ENCODE measurements at places on chromosomes 1 and 21.

DNA sequence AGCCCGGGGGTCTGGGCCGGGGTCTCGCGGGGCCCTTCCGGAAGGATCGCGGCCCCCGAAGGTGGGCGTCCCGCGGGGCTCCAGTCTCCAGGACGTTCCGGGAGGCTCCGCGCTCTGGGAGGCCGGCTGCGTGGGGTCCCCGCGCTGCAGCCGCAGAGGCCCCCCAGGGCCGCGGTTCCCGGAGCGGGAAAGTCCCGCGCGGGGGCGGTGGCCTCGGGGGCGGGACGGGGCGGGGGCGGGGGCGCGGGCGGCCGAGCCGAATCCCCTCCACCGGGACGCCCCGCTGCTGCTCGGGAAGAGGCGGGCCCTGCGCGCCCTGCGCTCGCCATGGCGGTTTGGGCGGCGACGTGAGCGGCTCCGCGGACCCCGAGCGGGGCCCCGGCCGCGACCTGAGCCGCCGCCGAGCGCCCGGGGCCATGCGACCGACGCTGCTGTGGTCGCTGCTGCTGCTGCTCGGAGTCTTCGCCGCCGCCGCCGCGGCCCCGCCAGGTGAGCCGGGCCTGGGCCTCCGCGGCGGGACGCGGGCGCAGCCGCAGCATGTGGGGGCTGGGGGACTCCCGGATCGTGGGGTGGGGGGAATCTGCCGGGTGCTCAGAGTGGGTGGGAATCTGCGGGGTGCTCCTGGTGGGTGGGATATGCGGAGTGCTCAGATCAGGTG, at the start of gene IFNGR2:
Gene IFNGR2, plus strand, starts transcription at position 286 of the 658 bp plus-strand sequence. Its CDS starts 131 bp downstream, at position 417.
- DNase-seq, result no peak

DNA sequence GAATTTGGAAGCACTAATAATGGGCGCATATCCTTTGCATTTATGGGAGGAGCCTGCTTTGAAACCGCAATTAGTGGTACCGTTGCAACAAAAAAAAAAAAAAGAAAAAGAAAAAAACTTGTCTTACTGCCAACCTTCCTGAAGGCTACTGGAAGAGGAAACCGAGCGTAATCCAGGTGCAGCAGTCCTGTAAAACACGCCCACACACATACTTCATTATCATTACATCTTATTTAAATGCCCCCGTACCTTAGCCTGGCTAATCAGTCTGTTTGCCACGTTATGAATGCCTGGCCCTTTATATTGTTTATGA, 686 bp upstream of the ZNF281 start:
- DNase-seq, result no peak

DNA sequence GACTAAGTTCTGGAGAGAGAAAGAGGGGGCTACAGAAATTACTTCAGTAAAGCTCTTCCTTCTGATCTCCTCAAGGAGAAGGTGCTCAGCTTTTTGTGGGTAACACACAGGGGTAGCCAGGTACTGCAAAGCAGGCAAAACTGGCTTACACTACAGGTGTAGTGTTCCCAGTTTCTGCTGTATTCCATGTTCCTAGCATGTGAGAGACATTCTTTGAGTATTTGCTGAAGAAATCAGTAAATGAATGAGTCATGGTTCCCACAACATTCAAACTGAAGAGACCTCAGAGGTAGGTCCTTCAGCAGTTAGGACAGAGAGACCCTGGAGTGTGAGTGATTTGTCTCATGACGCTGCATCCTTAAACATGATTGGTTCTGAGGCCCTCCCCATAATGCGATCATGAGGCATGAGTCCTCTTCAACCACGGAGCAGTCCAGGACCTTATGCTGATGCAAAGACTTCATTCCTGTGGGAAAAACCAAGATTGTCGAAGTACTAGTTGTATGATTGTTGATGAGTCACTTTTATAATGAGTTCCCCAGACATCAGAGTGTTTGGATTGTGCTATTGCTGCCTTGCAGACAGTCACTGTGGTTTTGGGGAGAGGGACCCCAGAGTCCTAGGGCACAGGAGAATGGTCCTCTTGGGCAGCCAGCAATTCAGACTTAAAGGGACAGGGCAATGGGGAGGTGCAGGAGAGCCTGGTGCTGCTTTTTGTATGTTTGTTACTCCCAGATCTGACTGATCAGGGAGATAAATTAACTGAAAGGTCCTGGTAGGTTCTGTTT, 2.7 kb upstream of the OR10J4 start:
- peak; percentile 19 for DNase-seq

DNA sequence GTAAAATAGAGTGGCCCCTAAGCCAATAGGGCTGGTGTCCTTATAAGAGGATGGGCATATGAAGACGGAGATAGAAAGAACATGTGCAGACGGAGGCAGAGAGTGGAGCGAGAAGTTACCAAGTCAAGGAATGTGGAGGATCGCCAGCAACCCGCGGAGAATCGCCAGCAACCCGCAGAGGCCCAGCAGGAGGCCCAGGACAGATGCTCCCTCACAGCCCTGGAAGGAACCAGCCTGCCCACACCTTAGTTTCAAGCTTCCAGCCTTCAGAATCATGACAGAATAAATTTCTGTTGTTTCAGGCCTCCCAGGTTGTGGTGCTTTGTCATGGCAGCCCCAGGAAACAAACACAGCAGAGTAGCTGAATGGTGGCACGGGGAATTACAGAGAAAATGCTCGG, 9.6 kb downstream of the CLDN14 start:
- DNase-seq, result no peak

DNA sequence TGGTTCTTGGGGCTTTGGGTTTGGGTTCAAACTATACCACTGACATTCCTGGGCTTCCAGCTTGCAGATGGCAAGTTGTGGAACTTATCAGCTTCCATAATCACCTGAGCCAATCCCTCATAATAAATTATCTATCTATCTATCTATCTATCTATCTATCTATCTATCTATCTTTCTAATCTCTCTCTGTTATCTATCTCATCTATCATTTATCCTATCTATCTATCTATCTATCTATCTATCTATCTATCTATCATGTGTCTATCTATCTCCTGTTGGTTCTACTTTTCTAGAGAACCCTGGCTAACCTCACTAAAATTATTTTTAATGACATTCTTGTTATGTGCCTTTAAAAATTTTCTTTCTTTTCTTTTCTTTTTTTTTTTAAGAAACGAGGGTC, 35.8 kb upstream of the AKT3 start:
- DNase-seq, result no peak

GRCh38 chr1:44884746-44885145, 41.7 kb upstream of the PTCH2 start:
- no peak for DNase-seq

- DNase-seq, result no peak
These were observed 696.7 kb downstream of the PTPRU start for GRCh38 chr1:29933067-29933466.

- no peak for DNase-seq
These were observed 120.8 kb downstream of the LMO4 start for GRCh38 chr1:87449348-87449963.

DNA sequence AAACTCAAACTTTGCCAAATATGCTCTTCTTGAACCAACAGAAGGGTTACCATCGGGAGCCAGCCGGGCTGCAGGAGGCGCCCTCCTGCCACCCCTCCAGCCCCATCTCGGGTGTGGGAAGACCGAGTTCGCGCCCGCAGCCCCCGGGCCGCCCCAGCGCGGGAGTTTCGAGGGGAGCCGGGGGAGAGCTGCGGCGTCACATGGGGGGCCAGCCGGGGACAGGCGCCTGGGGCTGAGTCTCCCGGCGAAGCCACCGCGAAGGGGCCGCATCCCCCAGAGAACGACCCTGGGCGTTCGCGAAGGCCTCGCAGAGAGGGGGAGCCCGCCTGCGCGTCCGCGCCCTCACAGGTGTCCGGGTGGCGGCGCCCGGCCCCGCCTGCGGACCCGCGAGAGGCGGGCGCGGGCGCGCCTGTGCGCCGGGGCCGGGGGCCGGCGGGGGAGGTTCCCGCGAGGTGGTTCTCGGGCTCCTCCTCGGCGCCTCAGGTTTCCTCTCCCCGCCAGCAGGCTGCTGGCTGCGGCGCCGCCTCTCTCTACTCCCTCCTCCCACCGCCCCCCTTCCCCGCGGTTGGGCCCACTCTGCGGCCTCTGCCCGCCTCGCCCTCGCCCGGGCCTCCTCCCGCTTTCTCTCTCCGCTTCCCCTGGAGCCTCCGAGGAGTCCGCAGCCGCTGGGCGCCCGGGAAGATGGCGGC, at the start of gene RAVER2:
Gene RAVER2, plus strand, starts transcription at position 584 of the 689 bp plus-strand sequence. Its CDS starts 98 bp downstream, at position 682.
- no peak for DNase-seq

DNA sequence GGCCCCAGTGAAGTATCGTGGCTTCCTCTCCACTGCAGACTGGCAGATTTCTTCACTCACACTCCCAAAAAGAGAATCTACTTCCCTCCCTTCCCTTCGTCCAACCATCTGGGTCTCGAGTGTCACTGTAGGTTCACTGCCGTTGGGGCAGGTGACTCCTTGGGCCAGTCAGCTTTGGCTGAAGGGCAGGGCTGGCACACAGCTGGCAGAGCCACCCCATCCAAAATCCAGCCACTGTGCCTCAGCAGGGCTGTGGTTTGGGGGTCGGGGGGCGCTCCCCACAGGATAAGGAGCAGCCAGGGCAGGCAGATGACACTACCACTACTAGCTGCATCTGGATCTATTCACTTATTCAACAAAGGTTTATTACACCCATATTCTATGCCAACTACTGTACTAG, 9.8 kb downstream of the PINK1 start:
- DNase-seq, result no peak

- DNase-seq, result no peak
These were observed 38.0 kb upstream of the PPP2R5A start for GRCh38 chr1:212247179-212247721.

GRCh38 chr21:17422931-17423330, 89.9 kb upstream of the CXADR start:
- DNase-seq, result no peak

DNA sequence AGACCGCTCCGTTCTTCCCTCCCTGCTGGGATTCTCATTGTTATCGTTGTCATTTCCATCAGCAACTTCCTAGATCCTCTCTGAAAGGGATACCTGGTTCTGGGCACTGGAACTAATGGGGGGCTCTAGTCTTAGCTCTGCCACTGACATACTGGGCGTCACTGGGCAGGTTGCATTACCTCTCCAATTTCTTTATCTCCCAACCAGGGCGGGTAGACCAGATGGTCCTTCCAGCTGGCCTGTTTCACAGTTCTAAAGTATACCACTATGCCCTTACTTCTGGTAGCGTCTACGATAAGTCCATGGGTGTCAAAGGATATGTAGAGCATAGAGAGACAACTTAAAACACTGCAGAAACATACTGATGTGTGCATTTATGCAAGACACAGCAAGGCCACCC, 1.4 kb downstream of the GPR37L1 start:
- DNase-seq, result no peak

DNA sequence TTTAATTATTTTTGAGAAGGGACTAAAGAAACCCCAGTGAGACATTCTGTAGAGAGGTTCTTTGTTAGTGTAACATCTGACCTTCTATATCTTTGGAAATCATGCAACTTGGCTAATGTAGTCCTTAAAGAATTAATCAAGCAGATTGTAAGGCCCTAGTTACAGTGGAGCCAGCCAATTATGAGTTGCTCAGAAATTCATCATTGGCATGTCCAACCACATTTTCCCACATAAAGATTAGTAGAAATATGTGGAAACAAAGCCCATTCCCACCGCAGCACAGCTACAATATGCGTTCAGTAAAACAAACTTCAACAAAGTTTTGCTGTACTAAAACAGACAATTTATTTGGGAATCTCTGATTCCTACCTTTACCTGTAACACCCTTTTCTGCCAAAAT, 27.8 kb downstream of the WNT2B start:
- DNase-seq, result no peak

- DNase-seq, result no peak
These were observed 100.5 kb upstream of the KCNK1 start for GRCh38 chr1:233513431-233513830.

DNA sequence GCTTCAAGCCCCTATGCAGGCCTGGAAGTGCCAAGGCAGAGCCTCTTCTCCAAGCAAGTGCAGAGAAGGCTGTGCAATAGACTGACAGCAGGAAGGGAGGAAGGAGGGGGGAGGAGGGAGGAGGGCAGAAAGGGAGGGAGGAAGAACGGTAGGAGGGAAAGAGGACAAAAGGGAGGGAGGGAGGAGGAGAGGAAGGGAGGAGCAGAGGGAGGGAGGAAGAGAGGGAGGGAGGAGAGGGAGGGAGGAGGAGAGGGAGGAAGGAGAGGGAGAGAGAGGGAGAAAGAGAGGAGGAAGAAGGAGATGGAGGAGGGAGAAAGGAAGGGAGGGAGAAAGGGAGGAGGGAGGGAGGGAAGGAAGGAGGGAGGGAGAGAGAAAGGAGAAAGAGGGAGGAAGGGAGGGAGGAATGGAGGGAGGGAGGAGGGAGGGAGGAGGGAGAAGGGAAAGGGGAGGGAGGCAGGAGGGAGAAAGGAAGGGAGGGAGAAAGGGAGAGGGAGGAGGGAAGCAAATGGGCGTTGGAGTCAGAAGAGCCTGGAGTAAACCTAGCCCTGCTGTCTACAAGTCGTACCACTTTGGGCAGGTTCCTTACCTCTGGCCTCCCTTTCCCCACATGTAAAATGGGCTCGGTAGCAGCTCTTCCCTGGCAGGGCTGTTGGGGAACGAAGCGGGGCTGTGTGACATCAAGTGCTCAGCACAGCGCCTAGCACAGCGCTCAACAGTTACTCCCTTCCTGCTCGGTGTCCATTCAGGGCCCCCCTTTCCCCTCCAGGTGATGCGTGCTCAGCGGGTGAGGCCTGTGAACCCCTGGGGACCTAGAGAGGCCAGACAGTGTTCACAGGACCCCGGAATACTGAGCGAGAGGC, 244.6 kb downstream of the NPHP4 start:
- no peak for DNase-seq

GRCh38 chr1:78070758-78071157, 25.0 kb downstream of the GIPC2 start:
- peak; percentile 70 for DNase-seq

DNA sequence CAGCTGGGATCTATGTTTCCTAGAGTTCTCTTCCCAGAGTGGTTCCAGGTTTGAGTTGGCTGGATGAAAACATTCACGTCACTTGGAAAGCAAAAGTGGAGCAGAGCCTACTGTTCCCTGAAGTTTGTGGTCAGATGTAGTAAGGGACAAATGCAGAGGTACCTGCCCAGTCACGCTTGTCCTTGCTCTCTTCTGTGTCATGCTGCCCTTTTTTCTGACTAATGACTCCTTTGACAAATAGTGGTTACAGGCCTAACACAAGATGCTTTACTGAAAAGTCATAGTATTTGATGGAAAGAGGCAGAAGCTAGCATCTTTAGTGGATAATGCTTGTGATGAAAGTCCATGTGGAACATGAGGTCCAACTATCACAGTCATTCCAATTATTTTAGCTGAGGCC, 881.4 kb upstream of the B3GALT2 start:
- no peak for DNase-seq

DNA sequence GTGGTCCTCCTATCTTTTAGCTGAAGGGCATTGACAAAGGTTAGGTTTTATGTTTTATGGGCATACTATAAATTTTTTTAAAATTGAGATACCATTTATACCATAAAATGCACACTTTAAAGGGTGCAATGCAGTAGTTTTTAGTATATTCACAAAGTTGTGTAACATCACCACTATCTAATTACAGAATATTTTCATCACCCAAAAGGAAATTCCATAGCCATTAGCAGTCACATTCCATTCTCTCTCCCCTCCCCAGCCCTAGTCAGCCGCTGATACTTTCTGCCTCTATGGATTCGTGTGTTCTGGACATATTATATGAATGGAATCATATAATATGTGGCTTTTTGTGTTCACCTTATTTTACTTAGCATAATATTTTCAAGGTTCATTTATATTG, 135.8 kb upstream of the B3GALT2 start:
- peak; percentile 26 for DNase-seq

Data from kidney epithelial cell (primary cell).